ENCODE measurements at places on chromosomes 7 and 10.

DNA sequence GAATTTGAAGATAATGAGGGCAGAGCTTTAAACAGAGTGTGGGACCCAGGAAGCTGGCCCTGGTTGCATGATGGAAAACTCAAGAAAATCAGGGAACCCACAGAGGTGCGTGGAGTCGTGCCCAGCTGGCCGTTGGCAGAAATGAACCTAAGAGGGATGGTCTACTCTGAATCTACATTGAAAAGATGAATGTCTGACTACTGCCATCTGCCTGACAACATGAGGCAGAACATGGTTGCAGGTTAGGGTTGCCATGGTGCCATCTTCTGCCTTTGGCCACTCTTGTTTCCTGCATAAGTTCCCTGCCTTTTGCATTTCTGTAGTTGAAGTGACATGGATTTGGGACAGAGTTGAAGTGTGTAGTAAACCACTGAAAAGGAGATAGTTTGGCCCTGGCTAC lies 138.5 kb upstream of the COBL start:
- DNase-seq = peak; percentile 50

DNA sequence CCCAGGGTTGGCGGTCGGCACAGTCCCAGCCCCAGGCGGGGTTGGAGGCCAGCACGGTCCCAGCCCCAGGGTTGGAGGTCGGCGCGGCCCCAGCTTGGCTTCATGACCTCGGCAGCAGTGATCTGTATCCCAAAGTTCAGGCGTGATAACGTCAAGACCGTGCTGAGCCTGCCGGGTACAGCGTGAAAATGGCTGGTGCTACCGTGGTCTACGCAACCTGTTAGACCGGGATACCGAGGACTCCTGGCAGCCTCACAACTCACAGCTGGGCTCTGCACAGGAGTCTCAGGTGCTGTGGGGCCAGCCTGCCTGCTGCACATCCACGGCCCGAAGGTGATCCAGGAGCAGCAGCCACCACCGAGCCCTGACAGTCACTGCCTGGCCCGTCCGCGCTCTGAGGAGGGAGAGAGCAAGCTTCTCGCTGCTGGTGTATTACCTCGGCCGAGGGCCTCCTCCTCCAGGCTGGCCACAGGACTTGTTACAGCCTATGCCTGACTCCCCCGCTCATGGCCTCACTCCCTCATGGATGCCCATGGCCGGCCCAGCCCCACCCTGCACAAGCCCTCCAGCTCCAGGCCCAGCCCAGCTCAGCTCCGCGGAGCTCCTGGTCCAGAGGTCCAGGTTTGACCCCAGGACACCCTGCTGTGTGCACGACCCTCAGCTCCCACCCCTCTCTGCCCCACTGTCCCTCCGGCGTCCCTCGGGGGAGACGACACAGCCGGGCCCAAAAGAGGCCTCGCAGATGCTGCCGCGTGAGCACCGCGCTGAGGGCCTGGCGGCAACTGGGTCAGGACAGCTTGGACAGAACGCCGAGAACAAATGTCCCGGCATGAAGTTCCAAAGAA lies 156.0 kb downstream of the ELFN1 start:
- no peak for DNase-seq

DNA sequence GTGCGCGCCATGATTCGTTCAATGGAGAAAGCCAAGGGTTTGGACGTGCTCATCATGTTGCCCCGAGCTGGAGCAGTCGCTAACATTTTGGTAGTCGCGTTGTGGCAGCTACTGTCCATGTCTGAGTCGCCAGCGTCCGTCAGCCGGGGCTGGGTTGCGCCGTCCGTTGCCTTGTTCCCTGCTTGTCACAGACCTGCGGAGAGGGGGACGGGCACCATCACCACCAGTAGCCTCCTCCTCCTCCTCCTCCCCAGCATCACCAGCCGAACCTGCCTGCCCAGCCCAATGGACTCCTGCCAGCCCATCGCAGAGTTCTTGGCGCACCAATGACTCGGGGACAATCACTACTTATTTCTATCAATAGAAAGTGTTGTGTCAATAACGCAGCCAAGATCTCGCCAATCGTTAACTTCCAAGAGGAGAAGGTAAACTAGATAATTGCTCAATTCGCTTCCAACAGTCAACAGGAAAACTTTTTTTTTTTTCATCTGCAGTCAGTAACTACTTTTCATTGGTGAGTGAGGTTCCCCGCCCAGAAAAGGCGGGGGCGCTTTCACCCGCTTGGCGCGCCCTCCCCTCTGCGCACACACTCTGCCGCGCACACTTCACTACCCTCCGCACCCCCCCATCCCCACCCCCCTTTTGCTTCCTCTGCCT lies at the start of gene FEZF1:
Gene FEZF1 (minus strand): TSS at position 432 of the 657 bp plus-strand sequence. CDS start 313 bp downstream, at position 119.
- peak; percentile 73 for DNase-seq

DNA sequence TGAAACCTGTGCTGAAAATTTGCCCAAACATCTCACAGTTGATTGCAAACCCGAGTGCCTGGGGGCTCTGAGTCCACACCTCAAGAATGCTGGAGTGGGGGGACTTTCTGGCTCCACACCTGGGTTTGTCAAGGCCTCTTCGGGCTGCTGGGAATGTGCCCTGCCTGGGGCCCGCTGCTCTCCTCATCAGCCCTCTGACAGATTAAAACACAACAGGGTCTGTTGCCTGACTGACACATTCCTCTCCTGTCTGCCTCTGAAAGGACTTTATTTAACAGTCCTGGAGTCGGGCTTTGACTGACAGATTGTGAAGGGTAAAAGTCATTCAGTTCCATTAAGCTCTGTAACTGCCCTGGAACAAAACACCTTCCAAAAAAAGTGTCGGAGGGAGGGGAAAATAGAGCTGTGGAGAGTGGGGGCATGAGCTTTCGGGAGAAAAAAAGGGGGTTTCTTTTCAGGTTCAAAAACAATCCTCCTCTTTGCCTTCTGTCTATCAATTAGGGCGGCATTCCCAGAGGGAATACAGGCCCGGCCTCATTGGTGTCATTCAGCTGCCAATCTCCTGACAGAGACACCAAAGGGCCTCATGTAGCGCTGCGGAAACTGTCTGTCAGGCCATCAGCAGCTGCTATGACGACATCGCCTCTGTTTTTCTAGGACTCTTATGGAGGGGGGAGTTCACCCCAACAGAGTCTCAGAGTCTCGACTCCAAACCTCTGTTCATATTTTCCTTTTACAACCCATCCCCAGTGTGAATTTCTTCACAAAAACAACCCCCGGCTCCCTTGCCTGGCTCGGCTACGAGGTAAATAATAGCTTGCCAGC lies 398.8 kb upstream of the NFE2L3 start:
- DNase-seq = no peak

DNA sequence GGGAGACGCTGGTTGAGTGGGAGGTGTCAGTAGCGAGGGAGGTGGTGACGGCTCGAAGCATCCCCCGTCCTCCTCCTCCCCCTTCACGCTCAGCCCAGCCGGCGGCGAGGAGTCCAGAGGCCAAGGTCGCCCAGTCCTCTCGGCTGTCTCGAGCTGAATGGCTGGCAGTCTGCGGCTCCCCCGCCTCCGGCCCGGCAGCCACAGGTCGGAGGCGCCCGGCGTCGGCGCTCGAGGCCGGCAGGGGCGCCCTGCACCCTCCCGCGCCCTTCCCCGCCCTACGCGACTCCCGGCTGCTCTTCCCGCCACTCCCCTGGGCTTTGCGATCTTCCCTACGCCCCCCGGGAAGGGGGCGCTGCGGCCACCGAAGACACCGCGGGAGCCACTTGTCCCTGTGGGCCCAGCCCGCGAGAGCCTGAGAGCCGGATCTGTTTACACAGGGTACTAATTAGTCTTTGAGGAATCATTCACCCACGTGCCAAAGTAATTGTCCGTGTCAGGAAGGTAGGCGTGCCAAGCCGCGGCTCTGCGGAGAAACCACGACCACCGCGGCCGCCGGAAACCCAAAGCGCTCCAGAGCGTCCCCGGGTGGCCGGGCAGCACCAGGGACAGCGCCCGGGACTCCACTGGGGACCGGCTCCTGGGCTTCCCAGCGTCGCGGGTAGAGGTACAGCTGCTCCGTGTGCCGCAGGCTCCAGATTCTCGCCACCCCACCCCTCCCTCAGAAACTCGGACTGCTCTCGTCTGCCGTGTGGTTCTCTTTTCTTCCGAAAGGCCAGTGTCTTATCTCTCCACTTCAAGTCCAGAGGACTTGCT lies at the start of gene NXPH1:
Gene NXPH1 (plus strand): TSS at position 133 of the 813 bp plus-strand sequence.
- peak; percentile 60 for DNase-seq

GRCh38 chr10:28089467-28089866 lies 90.6 kb upstream of the ODAD2 start:
- DNase-seq = no peak

GRCh38 chr10:75283671-75284470 lies 48.1 kb upstream of the COMTD1 start:
- DNase-seq = peak; percentile 17

DNA sequence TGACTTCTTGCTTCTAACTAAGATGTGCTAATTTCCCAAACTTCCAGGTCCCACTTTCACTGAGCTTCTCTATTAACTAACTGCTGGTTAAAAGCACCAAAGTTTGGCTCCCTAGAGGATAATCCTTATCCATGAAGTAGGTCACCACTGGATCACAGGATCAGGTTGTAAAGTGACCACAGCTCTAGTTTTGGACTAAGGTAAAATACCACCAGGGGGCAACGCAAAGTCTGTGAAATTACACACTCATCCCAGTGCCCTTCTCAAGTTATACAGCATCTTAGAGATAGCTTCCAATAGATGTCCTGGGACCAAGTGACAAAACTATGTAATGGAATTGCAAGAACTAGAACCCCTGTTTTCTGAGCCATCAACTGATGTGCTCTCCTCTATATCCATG lies 116.4 kb upstream of the ASAH2 start:
- DNase-seq = no peak

- peak; percentile 78 for DNase-seq
Observed at GRCh38 chr7:107169120-107170050, 582 bp downstream of the HBP1 start.

- no peak for DNase-seq
Observed at GRCh38 chr7:117076426-117076943, 123.2 kb downstream of the ST7 start.

DNA sequence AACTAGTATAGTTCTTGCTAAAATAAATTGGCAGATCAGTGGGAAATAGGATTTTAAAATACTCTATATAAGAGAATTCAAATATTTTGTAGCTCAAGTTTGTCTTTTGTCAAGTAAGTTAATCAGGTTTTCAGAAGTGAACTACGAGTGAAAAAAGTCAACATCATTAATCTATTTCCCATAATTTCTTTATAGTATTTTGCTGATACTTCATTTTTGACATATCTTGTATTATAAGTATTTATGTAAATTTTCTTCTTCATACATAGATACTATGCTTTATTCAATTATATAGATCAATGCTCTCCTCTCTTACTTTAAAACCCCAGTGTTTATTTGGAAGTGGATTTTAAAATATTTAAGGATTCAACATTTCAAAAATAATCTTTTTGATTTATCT lies 360.7 kb downstream of the THSD7A start:
- DNase-seq = no peak

GRCh38 chr10:30959836-30960210 lies 71.8 kb downstream of the ZNF438 start:
- no peak for DNase-seq

GRCh38 chr7:70614237-70615045 lies 517.5 kb upstream of the GALNT17 start:
- peak; percentile 20 for DNase-seq

DNA sequence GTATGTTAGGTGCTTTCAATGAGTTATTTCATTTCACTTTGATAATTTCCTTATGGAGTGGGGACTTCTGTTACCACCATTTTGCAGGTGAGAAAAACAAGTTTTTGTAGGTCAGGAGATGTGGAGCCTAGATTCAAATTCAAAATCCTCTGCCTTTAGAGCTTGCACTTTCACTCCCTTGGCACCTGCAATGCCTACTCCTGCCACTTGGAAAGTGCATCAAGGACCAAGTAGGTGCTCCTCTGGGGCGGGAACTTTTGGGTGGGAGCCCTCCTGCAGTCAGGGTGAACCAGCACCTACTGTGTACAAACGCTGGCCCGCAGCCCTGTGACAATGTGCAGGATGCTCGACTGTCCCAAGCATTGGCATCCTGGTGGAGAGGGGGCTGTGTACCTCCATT lies 199.0 kb downstream of the EMX2 start:
- no peak for DNase-seq

GRCh38 chr7:130853503-130854279 lies 119.7 kb upstream of the KLF14 start:
- DNase-seq = no peak

GRCh38 chr10:33952692-33953360 lies 618.4 kb upstream of the NRP1 start:
- no peak for DNase-seq

DNA sequence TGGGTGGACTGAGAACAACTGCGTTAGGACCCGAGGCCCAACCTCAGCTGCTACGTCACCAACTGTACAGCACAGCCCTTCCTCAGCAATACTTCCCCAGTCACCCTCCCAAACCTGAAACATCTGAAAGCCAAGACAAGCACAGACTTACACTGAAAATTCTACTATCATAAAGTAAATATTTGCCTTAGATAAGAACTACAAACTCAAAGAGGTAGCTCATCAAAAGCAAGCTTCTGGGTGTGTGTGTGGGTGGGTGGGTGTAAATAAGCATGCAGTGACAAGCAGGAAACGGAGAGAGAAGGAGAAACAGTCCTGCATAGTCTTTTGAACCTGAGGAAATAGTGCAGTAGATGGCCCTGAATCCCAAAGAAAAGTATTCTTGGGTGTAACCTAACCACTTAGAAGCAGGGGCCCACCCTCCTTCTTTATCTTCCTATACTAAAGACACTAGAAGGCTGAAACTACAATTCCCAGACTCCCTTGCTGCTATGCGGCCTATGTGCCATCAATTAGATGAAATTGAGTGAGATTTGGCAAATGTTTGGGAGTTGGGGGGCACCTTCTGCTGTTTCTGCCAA lies 18.7 kb downstream of the SLC25A13 start:
- no peak for DNase-seq

Measured in NCI-H510A treated with DMSO at 0.1 percent for 48 hours (cell line).